Skeletal muscle cell (primary cell): ENCODE measurements at places on chromosomes 6 and 20.

DNA sequence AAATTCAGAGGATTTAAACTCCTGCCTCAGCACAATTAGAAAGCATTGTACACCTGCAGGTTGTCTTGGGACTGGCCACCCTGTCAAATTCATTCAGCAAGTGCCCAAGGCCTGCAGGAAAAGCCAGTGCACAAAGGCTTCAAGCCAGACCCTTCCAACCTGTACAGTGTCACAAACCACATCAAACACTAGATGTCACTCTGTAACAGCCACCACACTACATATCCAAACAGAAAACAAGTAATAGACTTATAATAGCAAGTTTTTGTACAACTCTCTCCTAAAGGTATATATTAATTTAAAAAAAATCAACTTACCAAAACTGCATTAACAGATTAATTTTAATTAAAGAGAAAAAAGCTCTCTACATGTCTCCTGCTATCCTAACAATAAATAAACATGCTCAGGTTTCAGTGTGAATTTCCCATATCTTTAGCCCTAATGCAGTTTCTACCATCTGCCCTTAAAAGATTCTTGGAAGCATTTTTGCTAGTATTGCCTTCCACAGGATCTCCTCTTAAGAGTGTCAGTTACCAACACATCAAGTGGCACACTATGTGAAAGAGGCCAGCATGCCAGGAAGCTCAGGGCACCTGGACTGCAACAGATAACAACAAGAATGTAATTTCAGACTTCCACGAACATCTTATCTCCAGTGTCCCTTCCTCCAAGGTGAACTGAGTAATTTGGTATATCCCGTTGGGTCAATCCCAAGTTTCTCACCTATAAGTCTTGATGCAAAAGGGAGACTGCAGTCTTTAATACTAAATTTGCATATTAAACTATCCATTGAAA, 47.5 kb downstream of the RALGAPA2 start:
- DNase-seq, result no peak

- no peak for DNase-seq
These were observed 150.4 kb downstream of the INSM1 start for GRCh38 chr20:20518263-20518662.

DNA sequence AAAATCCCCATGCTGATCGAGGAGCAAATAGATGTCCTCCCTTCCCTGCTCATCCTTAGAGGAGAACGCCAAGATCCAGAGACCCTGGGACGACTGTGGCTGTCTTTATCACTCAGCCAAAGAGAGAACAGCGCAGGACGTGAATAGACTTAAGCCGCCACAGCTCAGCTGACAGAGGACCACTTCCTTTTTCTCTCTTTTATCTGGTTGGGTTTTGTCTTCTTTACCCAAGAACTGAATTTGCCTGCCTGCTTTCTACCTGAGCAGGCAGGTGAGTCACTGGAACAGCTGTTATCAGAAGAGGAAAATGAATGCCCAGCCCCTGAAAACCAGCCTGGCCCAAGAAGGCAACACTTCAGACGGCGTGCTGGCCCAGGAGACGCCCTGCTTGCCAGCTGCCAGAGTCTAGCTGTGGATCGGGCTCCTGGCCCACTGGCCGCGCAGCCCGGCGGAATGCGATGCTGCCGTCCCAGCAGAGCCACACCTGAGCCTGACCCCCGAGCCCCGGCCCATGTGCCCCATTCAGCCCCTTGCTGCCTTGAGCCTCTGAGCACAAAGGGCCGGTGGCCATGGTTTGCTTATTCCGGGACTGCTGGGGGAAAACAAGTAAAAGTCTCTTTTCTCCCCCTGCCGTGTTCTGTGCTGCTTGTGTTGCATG, 82.1 kb downstream of the TCP11 start:
- DNase-seq, result no peak

DNA sequence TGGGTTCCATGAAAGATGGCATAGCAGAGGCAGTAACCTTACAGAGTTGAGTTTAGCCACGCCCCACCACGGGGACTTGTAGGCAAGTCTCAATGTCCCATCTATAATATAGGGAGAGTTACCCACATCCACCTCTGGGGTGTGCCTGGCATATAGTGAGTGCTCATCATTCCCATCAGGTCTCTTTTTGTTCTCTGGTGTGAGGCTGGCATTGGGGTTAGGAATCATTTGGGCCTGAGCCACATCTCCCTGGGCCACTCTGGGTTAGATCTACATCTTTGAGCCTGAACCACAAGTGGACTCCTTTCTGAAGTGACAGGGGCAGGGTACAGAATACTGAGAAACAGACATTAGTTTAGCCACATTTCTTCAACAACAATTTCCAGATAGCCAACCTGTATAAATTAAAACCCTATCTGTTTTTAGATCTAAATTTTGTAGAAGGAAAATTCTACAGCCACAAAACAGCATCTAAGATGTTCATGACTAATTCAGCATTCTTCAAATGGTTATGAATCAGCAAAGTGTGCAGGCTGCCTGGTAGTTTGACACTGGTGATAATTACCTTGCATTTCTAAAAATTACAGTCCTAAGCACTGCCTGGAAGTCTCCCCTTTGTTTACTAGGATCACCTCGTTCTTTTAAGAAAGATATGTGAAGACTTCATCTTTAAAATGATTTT, 20.1 kb downstream of the RNF24 start:
- no peak for DNase-seq

DNA sequence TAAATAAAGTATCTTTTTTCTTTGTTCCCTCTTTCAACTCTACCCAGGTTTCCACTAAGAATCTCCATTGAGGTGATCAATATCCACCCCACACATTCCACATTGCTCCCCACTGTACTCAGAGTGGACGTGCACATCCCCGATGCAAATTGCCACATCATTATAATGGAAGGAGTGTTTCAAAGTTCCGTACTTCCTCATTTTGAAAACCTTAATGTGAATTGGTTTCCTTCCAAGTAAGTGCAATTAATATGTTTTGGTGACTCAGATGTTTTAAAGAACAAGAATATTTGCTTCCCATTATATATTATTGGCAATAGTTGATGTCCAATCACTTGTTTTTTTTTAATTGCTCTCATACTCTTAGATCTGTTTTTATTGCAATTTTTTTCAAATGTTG, 463.6 kb downstream of the HACE1 start:
- DNase-seq, result no peak

- no peak for DNase-seq
These were observed 41.6 kb downstream of the MRAP2 start for GRCh38 chr6:84074988-84075781.

GRCh38 chr6:111050261-111051023, 36.9 kb upstream of the SLC16A10 start:
- DNase-seq, result no peak
